T follicular helper cell (primary cell): ENCODE measurements at places on chromosomes 4 and X.

DNA sequence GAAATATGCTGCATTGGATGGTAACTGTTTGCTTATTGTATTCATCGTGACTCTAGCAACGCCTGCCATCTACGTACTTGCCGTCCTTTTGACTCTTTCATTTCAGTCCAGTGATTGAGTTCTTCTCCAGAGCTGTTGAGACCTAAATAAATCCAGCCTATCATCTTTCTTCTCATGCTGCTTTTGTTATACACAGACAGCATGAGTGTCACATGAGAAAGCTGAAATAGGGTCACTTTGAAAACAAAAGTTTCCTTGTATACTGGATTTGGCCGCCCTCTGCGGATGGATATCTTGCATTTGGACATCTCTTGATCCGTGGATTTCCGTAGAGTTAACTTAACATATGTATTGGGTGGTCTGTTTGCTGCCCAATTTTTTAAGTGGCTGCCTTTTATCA is 67.2 kb downstream of the TMPRSS11F start:
- DNase-seq = no peak

- peak; percentile 100 for DNase-seq
These were observed at the start of gene ASMTL for GRCh38 chrX:1452516-1453394. ASMTL (minus strand) TSS chrX:1452909; CDS start chrX:1452840, 69 bp downstream.

DNA sequence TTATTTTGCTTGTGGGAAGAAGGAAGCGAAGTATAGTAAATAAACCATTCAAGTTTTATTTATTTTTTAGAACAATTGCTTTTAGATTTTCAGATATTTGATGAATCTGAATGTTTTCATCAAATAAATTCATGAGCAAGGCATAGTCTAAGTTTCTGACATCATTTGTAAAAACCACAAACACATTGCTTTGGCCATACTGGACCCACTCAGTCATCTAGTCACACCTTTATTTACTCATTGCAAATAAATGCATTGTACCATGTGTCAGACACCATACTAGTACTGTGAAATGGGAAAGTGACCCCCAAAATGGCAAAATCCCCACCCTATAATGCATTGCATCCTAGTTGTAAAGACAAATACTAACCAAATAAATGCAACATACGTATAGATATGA is 449.1 kb upstream of the SMIM31 start:
- no peak for DNase-seq

DNA sequence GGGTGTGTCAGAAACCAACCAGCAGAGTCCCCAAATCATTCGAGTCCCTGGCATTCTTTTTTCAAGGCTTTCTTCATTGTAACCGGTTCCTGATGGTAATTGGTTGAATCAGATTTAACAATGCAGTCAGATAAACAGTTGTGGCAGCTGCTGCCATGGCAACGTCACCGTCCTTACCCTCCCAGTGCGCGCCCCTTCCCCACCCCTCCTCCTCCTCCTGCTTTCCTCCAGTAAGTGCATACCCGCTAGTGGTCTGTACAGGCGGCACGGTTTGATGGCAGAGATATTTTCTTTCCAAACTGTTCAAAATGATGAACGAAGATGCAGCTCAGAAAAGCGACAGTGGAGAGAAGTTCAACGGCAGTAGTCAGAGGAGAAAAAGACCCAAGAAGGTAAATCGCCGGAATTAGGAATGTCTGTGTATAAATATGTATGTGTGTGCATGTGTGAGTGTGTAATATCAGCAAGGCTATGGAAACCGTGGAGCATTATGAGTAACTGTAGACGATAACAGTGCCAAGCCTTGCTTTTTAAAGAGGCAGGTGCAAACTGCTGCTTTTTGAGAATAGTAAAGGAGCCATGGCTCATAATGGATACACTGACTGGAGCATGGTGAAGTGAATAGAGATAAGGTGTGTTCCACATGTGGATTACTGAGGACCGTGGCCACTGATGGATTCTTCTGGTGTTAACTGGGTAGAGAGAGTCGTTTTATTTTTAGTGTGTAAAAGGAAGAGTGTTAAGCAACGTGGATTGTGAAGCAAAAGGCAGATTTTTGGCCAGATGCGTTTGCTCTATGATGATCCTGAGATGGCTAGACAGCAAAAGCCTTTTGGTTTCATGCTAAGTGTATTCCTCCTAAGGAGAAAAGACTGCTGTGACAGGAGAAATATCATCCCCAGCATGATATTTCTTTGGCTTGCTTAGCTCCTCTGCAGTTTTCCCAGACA is at the start of gene ANK2:
Gene ANK2, plus strand, starts transcription at position 233 of the 950 bp plus-strand sequence. Its CDS starts 76 bp downstream, at position 309.
- DNase-seq = no peak

DNA sequence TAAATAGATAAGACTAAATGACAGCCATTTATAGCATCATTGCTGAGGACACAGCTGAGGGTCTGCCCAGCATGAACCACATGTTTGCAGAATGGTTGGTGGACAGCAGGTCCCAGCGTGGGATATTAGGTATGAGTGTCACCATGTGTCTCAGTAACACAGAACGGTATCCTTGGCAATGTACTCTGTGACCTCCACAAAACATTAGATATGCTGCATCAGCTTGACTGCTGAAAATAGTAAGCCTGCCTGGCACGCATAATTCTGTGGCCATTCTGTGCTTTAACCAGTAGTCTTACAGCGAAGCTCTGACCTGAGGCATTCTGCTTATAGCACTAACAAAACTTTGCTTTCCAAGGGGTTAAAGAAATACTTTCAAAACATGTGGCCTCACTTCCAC is 32.0 kb downstream of the LIMCH1 start:
- no peak for DNase-seq

DNA sequence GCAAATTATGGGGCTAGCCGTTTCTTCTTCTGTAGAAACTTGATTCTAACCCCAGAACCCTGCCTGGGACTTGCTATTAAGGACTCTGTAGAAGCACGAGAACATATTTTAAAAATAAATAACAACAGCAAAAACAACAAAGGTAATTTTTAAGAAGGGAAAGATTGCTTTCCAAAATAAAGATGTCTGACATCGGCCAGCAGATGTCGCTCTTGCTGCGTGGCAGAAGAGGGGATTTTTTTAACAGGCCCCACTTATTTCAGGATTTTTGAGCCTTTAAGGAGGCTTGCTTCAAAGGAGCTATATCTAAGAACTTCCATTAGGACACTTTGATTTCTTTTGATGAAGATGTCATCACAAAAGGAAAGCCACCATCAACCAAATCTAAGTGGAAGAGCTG is 62.8 kb upstream of the EGFL6 start:
- peak; percentile 39 for DNase-seq

GRCh38 chr4:3611778-3612177 is 79.6 kb upstream of the LRPAP1 start:
- DNase-seq = no peak

- no peak for DNase-seq
These were observed 52.5 kb downstream of the JADE1 start for GRCh38 chr4:128861856-128862518.

DNA sequence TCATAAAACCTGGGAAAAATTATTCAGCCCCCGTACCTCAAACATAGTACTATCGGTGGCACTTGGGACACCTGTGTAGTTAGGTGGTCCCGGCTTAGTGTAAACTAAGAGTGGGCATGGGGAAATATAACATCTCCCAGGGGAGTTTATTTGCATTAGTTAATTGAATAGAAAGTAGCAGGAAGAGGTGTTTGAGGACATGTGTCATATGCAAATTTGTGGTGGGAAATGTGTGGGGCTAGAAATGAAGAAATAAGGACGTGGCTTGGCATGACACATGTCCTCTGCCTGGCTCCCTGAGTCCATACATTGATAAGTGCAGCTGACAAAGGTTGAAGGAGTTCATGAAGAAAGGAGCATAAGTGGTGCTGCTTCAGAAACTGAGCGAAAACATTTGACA is 483.6 kb downstream of the SH2D1A start:
- no peak for DNase-seq

DNA sequence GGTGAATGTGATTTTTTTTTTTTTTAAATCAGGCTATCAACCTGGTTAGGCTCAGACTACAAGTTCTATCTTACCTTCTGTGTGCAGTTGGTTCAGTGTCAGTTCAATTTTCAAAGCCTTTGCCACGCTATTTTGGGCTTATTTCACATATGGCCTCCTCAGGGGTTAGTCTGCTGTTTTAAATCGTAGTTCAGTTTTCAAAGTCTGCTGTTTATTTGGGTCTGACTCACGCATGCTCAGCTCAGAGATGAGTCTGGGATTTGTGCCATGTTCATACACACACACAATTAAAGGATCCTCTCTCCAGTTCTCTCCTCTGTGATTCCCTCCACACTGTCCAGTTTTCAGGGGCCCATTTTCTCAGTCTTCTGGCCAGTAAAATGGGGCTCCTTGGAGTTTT is 32.3 kb upstream of the ZFX start:
- no peak for DNase-seq

DNA sequence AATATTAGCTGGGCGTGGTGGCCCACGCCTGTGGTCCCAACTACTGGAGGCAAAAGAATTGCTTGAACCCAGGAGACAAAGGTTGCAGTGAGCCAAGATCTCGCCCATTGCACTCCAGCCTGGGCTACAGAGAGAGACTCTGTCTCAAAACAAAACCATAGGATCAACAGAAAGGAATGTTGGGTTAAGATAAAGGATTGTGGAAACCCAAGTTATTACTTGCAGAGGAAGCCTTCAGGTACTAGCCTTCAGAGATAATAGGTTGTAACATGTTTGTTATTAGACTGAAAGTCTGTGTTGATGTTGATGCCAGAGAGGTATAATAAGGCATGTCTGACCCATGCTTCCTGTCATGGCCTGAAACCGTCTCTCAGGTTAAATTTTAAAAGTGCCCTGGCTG is 16.9 kb downstream of the SSX5 start:
- no peak for DNase-seq

- no peak for DNase-seq
These were observed 63.9 kb downstream of the TRMT44 start for GRCh38 chr4:8504279-8505007.
